Umbilical cord (tissue), 2 donors: ENCODE measurements at places on chromosomes 16 and 17. TPM values are rescaled to one million over a fixed set of nuclear protein-coding genes. Genes with fewer than 3 reads are reported as not detected.
A peak's percentile ranks its signal among the peaks of the same experiment; 100 is the strongest.

DNA sequence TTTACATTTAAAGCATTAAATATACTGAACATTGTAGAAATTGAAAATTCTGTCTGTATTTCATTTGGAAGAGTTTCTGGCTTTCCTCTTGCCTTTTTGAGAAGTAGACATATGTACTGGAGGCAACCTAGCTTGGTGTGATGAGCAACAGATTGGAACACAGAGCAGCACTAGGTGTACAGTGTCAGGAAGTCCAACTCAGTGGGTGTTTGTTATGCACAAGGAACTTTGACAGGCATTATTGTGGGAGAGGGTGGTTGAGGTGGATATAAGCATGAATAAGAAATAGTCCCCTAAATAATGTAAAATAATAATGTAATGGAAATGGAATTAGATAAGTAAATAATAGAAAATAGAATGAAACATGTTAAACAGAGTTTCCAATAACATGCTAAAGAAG is 58.1 kb downstream of the PPM1E start:
- no peak for DNase-seq

Gene TUFM
- total RNA-seq: 37.3 TPM

DNA sequence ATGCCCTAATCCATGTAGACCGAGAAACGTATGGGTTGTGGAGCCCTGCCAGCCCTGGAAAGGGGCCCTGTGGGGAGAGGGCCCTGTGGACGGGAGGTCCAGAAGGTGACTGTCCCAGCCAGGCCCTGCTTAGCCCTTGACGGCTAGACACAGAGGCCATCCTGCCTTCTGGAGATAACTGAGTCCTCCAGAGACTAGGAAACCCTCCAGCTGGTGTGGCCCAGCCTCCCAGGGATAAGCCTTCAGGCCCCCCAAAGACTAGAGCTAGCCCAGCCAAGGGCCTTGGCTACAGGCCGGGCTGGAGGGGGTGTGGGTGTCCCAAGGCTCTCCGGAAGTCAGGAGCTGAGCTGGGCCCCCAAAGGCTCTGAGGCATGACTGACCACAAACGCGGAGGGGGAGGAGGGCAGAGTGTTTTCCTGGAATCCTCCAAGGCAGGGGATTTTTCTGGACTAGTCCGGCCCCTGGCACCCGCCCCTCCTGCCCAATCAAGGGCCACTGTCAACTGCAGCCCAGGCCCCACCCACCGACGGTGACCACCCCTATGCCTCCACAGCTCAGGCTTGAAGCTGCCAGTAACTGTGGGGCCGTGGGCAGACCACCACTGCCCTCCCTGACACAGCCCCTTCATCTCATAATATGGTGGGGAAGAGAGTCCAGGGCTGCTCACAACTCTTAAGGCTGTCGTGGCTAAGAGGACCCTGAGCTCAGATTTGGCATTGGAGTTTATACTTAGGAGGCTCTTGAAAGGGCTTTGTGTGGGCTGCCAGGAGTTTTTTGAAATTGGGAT is 885 bp upstream of the VASN start:
- peak; percentile 70 for DNase-seq

Gene ENDOV
- 22.6 TPM for total RNA-seq

Gene ZNF19
- 19.3 TPM for total RNA-seq

Gene CSNK2A2
- 16.9 TPM for total RNA-seq

DNA sequence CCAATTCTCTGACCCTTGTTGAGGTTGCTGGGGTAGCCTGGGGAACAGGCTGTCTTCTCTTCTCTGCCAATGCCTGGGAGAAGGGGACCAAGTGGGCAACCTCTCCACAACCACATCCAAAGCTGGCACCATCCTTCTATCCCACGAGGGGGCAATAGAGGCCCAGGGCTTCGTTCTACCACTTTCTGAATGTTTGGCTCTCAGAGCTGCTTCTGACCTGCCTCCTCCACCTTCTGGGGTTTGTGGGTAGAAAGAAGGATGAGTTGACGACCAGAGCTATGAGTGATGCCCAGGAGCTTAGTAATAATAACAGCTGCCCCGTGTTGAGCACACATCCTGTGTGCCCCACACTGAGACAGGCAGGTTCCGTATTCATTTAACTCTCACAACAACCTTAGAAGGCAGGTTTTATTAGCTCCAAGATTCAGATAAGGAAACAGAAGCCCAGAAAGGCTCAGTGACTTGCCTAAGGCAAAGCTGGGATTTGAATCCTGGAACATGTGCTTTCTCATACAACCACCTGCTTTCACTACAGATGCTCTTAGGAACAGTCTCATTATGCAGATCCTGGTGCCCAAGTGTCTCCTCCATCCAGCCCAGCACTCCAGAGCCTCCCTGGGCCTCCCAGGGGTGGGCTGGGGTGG is 11.1 kb downstream of the TSPOAP1 start:
- peak; percentile 41 for DNase-seq

Gene LAT
- 0.72 TPM for total RNA-seq

DNA sequence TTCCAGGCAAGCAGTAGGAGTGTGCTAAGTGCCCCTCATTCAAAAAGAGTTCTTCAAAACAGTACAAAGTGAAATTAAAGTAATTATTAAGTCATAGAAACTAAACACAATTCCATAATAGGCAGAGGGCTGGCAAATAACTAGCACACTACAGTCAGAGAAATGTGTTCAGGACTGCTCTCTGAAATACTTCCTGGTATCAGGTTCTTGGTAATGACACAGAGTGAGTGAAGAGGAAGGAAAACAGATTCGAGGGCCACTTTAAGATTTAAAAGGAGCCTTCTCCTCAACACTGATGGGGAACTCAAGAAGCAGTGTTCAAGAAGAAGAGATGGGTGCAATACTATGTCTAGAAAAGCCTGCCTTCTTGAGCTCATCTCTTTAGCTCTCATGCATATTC is 139.2 kb downstream of the TOX3 start:
- DNase-seq: no peak
